ENCODE measurements at places on chromosomes 2 and 18. TPM values are rescaled to one million over a fixed set of nuclear protein-coding genes. Genes with fewer than 3 reads are reported as not detected.

PPP3R1 gene
- 71.8 TPM for total RNA-seq

SH3RF3 gene
- 0.46 TPM for total RNA-seq

DNA sequence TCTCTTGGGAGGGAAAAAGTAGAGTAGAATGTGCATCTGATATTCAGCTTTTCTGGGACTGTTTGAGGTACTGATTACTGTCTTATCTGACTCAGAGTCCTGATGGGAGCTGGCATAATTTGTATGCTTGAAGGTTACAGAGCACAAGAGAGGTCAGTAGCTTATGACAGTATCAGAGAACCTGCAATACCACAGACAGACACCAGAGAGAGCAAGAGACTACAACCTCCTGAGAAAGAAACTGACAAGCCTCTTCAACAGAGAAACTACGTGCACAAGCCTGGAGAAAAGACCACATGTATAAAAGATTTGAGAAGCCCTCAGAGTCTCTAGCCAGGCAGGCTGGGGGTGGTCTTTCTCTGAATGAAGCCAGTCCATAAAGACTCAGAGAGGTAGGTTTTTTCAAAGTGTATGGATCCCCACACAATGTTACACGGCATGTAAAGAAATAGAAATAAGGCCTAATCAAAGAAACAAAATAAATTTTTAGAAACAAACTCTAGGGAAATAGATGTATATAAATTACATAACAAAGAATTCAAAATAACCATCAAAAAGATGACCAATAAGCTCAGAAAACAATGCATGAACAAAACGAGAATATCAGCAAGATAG is 568.3 kb downstream of the LRRTM4 start:
- DNase-seq, result peak; percentile 70

GRCh38 chr2:207283356-207283755 is 117.6 kb upstream of the KLF7 start:
- DNase-seq, result no peak

- DNase-seq, result no peak
These were observed 29.9 kb downstream of the HPCAL1 start for GRCh38 chr2:10332402-10333246.

DNA sequence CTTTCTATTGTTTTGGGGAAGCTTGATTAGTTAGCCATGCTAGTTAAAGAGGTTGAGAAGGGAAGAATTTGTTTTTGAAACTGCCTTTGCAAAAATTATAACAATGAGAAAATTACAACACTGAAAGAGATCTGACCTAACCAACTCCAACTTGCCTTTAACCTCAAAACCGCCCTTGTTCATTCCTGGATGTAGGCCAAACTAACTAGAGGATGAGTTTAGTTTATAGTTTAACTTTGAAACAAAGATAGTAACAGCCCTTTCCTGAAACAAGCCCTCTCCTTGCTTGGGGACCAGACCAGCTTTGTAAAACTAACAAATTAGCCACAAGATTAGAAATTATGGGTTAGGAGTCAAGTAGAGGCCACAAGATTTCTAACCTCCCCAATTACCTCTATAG is 713.9 kb downstream of the CPS1 start:
- DNase-seq, result no peak

DNA sequence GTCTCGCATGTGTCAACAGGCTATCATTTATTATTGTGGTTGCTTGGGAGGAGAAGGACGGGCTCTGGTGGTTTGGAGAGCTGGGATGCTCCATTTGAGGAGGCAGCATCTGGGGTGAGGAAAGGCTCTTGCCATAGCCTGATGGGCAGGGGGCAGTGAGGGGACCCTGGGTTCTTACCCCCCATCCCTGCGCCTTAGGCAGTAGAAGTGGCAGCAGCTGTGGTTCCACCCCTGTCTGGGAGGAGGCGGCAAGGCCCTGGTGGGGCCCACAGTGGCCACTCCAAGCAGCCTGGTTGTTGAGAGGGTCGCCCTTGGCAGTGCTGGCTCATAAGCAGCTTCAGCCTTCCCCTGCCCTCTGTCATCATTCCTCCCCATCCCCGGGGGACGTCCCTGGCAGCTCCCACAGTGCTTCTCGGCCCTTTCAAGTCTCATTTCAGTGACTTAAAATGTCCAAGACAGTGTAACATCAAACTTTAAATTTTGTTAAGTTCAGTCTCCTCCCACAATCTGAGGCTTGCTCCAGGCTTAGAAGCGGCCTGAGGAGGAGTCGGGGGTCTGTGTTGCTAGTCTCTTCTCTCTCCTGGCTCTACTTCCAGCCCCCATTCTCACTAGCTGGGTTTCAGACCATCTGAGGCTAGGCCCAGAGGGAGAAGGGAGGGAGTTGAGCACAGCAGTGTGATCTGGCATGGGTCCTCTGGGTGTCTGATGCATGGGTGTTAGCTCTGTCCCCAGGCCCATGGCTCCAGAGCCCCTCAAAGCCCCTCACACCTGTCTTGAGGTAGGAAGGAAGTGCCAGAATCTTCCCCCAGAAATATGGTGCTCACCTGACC is 34.9 kb upstream of the PTPN4 start:
- DNase-seq, result no peak

- DNase-seq, result no peak
These were observed 13.1 kb upstream of the CATIP start for GRCh38 chr2:218343591-218343990.

GRCh38 chr18:80033181-80034067 is 810 bp upstream of the RBFA start:
- DNase-seq, result peak; percentile 98
